Head of caudate nucleus (tissue), 42 donors: ENCODE measurements at places on chromosomes 6 and 20.

DNA sequence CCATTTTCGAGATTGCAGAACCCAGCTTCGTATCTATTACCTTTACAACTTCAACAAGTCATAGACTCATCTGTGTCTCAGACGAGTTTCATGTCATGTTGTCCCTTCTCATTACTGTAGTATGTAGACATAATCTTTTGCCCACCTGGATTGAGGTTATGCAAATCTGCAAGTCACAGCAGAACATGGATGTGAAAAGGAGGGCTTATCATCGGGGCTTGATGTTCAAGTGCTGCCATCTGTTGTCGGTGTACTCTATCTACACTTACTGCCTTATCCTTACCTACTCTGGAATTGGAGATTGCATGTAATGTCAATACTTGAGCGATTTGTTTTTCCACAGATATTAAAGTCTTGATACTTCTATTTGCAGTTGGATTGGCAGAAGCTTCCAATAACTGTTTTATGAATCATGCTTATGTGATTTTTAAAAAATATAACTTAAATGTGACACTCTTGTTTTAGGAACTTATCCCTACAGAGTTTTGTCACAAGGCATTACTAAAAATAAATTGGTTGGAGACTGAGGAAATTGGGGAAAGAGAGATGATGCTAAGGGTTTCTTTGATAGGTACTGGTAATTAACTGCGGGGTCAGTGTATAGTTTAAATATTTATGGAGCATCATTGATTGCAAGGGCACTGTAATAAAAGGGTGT lies 3.0 kb upstream of the GOPC start:
- DNase-seq = peak; percentile 44

- DNase-seq = no peak
Measured at GRCh38 chr6:43636308-43636659, 644 bp downstream of the MAD2L1BP start.

- DNase-seq = no peak
Measured at GRCh38 chr6:14088600-14089192, 28.9 kb upstream of the CD83 start.

DNA sequence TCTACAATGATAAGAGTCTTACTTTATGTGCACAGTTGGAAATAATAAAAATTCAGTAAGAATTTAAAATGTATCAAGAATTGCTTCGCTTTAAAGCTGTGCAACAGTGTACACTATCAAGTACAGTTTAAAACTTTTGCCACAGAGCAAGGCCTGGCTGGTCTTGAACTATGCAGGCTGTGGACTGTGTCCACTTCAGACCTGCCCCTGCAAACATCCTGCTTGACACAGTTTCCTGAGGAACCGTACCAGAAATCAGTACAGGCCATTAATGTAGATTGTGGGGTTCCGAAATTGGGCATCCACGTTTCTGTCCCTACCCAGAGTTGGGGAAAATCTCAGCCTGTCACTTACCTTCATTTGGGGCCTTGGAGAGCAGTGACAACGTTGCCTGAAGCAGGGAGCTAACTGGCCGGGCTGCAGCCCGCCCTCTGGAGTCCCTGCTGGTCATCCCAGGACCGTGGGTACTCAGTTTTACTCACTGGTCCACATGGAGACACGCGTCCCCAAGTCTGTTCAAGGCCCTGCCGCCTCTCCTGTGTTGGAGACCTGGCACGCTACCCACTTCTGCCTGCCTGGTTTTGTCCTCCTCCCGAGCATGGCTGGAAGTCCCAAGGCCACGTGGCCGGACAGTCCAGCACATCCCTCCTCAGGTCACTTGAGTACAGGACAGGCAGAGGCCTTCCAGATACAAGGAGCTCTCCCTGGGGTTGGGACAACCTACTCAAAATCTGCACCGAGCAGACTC lies 8.4 kb downstream of the NINL start:
- no peak for DNase-seq

- no peak for DNase-seq
Measured at GRCh38 chr6:20204512-20204894, 7.8 kb downstream of the MBOAT1 start.

DNA sequence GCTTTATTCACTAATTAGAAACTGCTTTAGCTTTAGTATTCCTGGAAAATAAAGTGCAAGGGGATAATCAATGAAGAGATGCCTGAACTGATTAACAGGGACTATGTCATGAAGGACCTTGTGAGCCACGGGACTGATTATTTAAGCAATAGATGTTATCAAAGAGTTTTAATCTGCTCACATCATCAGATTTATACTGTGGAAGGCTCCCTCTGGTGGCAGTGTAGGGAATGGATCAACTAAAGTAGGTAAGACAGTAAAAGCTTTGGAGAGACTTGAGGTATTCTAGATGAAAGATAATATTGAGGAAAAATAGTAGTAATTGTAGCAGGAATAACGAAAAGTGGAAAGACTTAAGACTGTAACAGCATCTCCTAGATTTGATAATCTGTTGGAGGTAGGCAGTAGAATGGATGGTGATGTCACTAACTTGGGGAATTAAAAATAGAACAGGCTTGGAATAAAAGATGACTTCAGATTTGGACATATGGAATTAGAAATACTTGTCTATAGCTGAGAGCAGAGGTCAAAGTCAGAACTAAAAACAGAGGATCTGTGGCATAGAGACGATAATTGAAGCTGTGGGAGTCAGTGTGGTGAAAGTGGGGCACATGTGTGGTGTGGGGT lies 80.3 kb upstream of the HTR1E start:
- peak; percentile 69 for DNase-seq

- DNase-seq = no peak
Measured at GRCh38 chr6:502761-503160, 111.2 kb downstream of the IRF4 start.

- DNase-seq = no peak
Measured at GRCh38 chr20:9723501-9724202, 115.2 kb downstream of the PAK5 start.

- DNase-seq = no peak
Measured at GRCh38 chr6:9789201-9789600, 625.7 kb downstream of the TFAP2A start.

DNA sequence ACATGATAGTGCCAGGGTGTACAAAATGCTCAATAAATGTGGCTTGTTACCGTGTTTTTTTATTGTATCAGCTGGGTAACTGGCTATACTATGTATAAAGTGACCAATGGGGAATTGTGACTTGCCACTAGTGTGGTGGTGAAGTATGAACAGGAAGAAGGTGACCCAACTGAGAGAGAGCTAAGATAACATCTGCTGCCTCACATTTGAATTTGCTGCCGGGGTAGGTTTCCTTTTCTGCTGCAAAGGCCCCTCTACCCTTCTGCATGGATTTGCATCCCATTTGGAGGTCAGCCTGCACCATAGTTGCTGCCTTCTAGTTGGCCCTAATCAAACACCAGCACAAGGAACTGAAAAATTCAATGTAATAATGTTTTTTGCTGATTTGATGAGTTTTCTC lies 24.1 kb downstream of the IL17A start:
- no peak for DNase-seq

DNA sequence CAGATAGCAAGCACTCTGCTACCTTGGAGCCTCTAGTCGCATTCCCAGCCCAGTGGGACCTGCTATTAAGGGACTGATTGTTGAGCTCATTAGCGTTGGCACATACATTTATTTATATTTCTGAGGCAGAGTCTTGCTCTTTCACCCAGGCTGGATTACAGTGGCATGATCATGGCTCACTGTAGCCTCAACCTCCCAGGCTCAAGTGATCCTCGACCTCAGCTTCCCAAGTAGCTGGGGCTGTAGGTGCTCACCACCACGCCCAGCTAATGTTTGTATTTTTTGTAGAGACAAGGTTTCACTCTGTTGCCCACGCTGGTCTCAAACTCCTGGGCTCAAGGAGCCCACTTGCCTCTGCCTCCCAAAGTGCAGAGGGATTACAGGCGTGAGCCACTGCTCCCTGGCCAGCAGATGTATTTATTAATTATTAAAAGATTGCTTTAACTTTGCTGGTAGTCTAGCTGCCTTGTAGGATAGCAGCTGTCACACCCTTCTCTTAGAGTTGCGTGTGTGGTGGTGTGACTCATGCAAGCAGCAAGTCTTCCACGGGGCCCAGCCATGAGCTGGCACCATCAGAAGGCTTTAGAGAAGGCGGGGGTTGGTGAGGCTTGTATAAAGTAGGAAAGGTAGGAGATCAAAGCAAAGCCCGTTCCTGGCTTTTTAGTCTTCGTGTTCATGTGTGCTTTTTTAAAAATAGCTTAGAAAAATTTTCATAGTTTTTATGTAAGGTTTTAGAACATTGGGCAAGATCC lies 16.5 kb downstream of the ACTR5 start:
- DNase-seq = peak; percentile 90

DNA sequence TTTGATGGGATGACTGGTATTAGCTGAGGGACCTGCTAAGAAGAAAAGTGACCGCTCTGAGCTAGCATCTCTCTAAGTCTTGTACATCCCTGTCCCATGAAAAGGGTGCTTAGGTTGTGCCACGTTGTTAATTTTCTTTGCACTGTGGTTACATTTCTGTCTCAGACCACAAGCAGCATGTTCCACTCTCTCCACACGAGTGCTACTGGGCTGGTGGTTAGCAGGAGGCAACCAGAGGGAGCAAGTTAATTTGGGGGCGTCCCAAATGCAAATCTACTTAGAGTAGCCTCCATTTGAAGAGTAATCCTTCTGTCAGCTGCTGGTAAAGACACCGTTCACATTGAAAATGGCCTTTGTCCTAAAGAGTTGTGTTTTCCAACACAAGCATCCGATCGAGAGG lies 3.4 kb upstream of the SCML4 start:
- no peak for DNase-seq

GRCh38 chr20:48684501-48685041 lies 143.2 kb downstream of the PREX1 start:
- DNase-seq = no peak

GRCh38 chr20:10985536-10985935 lies 311.7 kb upstream of the JAG1 start:
- no peak for DNase-seq

DNA sequence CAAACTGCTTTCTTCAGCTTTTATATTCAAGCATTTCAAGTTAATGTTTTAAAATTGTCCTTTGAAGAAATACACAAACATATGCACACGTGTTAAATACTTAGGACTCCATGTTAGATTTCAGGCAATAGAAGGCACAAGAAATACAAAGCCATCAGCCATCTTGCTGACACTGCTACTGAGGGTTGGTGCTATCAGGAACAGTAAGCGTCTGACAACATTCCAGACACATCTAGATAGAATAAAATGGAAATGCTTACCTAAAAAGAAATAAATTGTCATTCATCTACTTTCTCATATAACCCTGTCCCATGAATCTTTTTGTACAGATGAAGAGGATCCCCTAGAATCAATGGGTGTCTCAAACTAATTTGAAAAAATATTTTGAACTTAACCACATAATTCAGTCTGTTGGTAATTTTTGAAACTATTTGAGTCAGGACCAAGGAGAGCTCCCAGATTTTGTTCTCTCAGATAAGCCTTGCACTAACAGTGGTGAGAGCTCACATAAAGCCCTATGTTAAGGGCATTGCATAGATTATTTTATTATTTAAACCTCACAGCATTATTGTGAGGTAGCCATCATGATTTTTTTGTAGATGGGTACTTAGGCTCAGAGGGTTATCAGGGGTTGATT lies 631.1 kb upstream of the POU3F2 start:
- no peak for DNase-seq

DNA sequence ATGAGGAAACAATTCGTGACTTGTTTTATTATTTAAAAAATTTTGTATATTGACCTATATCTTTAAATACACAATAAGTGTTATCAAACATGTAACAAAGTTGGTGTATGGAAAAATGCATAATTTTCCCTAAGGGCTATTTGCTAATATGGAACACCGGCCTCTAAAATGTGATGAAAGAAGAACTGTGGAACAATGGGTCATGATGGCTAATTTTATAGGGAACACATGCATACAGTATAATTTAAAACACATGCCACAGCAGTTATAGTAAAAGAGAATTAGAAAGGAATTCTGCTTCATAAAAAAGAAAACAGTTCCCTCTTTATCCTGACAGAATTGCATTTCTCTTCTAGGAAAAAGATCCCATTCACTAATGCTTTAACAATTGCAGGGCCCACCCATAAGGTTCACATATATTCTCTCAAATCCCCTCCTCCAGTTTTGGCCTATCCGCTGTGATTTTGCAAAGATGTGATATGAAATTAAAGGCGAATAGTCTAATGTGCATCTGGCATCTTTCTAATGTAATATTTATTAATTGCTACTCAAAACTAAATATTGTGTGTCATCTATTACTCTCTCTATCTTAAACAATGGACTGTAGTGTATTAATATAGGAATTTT lies 628.1 kb upstream of the CITED2 start:
- no peak for DNase-seq
